ENCODE measurements at places on chromosomes 7 and 10. TPM values are rescaled to one million over a fixed set of nuclear protein-coding genes. Genes with fewer than 3 reads are reported as not detected.

The DHTKD1 gene
- total RNA-seq: 10.8 TPM

The UTF1 gene
- total RNA-seq: not detected

The PTPRE gene
- 237 TPM for total RNA-seq

The NEURL1 gene
- total RNA-seq: 0.81 TPM

The C10orf53 gene
- not detected for total RNA-seq

DNA sequence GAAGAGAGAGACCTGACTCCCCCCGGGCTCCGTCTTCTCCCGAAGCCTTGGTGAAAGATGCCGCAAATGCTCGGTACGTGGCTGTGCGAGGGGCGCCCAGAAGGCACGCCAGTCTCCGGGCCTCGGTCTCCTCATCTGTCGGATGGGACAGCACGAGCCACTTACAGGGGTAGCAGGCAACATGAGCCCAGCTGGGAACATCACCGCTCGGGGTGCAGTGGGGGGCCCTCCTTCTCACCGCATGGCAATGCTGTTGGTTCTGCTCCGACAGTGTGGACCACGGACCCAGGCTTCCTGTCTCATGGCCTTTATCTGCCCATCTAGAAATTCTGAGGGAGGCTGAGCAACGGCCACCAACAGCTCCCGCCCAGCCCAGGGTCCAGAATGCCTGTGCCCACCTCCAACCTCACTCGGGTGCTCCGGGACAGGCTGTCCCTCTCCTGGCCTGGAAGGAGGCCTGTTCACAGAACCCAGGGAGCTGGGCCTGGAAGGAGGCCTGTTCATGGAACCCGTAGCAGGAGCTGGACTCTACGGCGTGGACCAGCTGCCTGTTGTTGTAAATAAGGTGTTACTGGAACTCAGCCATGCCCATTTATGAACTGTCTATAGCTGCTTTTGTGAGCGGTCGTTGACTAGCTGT is 15.8 kb downstream of the ADAP1 start:
- no peak for DNase-seq
- no peak overlapping the region for H3K27ac ChIP-seq
- no peaks in the 10 kb centered on the region for H3K36me3 ChIP-seq
- no peaks in the 10 kb centered on the region for H3K27me3 ChIP-seq
- H3K4me3 ChIP-seq: no peak overlapping the region
- H3K4me1 ChIP-seq: no peaks in the 10 kb centered on the region

DNA sequence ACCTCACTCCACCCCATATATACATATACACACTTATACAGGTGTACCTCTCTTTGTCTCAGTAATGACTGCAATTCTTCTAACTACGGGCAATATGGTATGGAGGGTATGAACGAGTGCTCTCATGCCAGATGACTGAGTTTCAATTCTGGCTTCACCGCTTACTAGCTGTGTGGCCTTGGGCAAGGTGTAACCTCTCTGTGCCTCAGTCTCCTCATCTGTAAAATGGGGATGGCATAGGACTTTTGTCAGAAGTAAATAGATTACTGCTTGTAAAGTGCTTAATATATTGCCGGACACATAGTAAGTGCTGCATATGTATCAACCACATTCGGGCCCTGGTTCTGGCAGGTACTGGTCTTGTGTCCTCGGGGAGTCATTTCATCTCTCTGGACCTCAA is 60.1 kb upstream of the IFRD1 start:
- DNase-seq: no peak
- no peak overlapping the region for H3K4me3 ChIP-seq
- no peak overlapping the region for H3K27ac ChIP-seq
- no peaks in the 10 kb centered on the region for H3K36me3 ChIP-seq
- no peaks in the 10 kb centered on the region for H3K27me3 ChIP-seq

DNA sequence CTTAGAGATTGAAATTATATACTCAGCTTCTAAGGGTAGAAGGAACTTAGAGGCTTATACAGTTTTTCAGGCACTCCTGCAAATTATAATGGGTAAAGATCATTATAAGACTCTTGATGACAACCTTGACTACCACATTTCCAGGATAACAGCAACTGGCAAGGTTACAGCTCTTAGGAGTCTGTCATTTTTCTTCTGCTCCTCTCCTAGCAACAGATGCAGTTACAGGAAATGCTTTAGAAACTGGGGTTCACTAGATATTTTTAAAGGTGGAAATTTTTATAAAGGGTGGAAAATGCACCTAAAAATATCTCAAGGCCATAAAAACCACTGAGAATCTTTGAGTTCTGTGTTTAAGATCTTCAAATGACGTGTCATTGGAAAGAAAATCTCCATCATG is 185.8 kb downstream of the RELN start:
- no peaks in the 10 kb centered on the region for H3K36me3 ChIP-seq
- H3K4me1 ChIP-seq: no peaks in the 10 kb centered on the region
- H3K27me3 ChIP-seq: no peaks in the 10 kb centered on the region

Data from naive thymus-derived CD4-positive, alpha-beta T cell (primary cell).